Panc1 (cell line): ENCODE measurements at places on chromosomes 2 and 18.
A peak's percentile ranks its signal among the peaks of the same experiment; 100 is the strongest.

DNA sequence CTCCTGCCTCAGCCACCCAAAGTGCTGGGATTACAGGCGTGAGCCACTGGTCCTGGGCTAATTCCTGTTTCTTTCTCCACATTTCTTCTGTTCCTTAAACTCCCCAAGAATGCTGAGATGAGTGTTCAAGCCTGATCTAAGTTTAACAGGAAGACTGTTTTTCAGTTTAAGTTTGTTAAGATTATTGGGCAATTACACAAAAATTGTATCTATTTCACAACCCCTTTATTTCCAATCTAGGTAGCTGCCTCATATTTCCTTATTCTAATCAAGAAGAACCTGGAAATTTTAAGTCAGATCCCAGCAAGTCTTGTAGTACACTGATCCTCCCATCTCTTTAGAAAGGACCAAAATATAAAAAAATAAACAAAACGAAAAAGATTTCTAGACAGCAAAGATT, 11.7 kb downstream of the SFT2D3 start:
- no peak for DNase-seq

- peak; percentile 70 for DNase-seq
These were observed 1.4 kb downstream of the PSME4 start for GRCh38 chr2:53969285-53969967.

GRCh38 chr2:27152102-27152795, 3.4 kb downstream of the TCF23 start:
- DNase-seq: no peak

- DNase-seq: no peak
These were observed 36.1 kb downstream of the ZRANB3 start for GRCh38 chr2:135494917-135495316.

DNA sequence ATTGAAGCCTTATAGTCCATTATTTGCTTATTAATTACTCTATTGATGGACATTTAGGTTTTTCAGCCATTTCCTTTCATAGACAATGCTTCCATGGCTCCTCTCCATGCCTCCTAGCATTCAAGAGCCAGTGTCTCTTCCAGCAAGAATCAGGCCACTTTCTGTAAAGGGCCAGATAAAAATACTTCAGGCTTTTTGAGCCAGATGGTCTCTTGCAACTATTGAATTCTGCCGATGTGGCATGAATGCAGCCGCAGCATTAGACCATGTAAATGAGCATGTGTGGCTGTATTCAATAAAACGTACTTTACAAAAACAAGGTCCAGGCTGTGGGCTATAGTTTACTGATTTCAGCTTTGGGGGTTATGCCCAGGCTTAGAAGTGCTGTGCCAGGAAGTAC, 38.5 kb downstream of the TRAF3IP1 start:
- DNase-seq: no peak

DNA sequence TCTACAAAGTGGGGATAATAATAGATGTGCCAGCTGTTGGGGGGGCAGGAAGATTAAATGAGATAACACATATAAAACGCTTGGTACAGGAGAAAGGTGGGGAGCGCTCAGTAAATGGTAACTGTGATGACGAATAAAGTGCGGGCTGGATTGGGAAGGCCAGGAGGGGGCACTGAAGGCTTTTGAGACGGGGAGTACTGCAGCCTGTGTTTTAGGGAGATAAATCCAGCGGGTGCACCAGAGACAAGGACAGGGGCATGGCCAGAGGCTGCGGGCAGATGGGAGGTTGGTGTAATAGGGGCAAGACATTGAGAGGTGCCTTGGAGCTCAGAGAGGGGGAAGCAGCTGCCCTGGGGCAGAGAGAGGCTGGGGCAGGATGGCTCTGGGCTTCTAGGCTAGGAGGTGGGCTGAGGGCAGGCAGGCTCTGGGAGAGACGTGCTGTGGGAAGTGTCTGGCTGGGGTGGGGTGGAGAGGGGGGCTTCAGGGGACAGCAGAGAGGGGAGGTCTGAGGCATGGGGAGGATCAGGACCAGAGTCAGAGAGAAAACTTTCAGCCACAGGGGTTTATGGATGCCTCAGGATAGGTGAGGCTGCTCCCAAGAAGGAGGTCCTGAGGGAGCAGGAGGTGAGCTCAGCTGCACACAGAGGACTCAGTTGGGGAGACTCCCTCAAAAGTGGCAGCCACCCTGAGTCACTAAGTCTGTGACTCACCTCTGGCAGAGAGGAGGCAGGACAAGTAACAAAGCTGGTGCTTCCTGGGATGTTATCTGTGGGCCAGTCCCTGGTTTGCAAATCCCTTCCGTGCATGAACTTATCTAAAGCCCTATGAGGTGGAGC, 18.8 kb downstream of the TEX44 start:
- DNase-seq: no peak

DNA sequence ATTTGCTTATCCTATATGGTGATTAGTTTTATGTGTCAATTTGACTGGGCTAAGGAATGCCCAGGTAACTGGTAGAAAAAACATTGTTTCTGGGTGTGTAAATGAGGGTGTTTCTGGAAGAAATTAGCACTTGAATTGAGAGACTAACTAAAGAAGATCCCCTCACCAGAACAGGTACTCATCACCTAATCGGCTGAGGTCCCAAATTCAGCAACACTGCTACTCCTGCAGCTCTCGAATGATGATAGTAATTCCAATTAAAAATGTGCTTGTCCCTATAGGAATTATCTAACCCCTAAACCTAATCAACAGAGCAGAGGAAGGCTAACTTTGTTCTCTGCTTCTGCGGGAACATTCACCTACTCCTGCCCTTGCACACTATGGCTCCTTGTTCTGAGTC, 464.5 kb upstream of the CHST9 start:
- no peak for DNase-seq

DNA sequence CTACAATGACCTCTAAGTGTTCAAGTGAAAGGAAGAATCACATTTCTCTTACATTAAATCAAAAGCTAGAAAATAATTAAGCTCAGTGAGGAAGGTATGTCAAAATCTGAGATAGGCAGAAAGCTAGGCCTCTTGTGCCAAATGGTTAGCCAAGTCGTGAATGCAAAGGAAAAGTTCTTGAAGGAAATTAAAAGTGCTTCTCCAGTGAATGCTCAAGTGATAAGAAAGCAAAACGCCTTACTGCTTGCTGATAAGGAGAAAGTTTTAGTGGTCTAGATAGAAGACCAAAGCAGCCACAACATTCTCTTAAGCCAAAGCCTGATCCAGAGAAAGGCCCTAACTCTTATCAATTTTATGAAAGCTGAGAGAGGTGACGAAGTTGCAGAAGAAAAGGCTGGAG, 932.3 kb upstream of the ACVR2A start:
- no peak for DNase-seq
